ENCODE measurements at places on chromosomes 12 and 14.

DNA sequence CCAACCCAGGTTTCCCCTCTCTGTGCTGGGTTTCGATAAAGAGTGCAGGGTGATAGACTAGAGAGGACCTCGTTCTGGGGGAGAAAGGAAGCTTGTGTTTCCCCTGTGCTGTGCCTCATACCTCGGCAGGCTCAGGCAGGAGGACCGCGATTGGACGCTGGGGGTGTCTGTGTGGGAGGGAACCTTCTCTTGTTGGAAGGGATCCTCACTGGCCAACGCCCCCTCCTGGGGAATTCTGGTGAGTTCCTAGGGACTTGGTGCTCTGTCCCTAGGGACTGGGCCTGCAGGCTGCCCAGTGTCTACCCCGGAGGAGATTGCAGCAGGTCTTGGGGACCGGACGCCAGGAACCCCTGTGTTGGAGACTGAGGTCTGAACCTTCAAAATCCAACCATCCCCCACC, 157.4 kb upstream of the PRMT8 start:
- DNase-seq: peak; percentile 28

- no peak for DNase-seq
Observed at GRCh38 chr14:95482627-95483308, 33.7 kb downstream of the SYNE3 start.

- no peak for DNase-seq
Observed at GRCh38 chr14:103725001-103725682, 9.5 kb downstream of the ZFYVE21 start.

- DNase-seq: no peak
Observed at GRCh38 chr14:77305696-77306095, 15.0 kb downstream of the POMT2 start.

GRCh38 chr12:49032679-49033447, 14.3 kb upstream of the PRKAG1 start:
- no peak for DNase-seq

- no peak for DNase-seq
Observed at GRCh38 chr14:89933002-89933401, 21.5 kb downstream of the EFCAB11 start.

DNA sequence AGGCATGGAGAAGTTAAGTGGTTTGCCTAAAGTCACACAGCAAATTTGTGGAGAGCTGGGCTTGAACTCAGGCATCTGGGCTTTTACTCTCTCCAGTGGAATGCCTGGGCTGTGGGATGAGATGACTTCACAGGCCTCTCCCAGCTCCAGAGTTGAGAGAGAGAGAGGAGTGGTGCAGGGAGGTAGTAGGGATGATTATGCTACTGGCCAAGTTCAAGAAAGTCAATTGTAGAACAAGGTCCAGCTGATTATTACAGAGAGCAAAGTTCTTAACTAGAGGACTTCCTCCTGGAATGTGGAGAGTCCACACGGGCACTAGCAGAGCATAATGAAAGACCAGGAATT, 769 bp upstream of the EMP1 start:
- DNase-seq: peak; percentile 49

DNA sequence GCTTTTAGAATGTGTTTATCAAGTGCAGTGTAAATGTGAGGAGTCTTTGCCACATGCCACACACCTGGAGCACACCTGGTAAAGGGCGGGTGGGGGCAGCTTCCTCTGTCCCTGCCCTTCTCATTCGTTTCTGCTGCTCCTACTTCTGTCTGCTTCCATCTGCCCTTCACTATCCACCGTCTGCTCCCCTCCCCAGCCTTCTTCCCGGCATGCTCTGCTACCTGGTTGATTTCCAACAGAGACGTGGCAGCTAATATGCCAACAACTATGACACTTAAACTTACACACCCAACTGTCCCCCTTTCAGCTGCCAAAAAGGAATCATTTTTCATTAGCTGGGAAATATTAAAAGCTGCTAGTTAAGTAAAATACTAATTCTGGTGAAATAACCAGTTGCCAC, 9.1 kb upstream of the CARMIL3 start:
- no peak for DNase-seq

- DNase-seq: no peak
Observed at GRCh38 chr12:69719336-69720316, 19.0 kb upstream of the RAB3IP start.

- no peak for DNase-seq
Observed at GRCh38 chr14:45678163-45678562, 425.2 kb upstream of the MIS18BP1 start.

DNA sequence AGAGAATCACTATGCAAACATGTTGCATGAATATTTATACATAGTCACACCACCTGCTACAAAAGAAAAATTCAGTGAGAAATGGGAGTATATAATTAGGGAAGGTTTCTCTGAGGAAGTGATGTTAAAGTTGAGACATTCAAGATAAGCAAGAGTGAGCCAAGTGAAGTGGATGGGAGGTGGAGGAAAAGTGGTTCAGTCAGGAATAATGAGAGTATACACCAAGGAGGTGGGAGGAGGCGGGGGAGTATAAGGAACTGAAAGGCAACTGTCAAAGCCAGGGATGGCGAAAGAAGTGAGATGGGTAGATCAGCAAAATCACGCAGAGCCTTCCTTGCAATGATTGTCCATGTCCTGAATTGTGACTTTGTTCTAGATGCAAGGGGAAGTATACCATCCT, 33.7 kb downstream of the PRKD1 start:
- DNase-seq: no peak

DNA sequence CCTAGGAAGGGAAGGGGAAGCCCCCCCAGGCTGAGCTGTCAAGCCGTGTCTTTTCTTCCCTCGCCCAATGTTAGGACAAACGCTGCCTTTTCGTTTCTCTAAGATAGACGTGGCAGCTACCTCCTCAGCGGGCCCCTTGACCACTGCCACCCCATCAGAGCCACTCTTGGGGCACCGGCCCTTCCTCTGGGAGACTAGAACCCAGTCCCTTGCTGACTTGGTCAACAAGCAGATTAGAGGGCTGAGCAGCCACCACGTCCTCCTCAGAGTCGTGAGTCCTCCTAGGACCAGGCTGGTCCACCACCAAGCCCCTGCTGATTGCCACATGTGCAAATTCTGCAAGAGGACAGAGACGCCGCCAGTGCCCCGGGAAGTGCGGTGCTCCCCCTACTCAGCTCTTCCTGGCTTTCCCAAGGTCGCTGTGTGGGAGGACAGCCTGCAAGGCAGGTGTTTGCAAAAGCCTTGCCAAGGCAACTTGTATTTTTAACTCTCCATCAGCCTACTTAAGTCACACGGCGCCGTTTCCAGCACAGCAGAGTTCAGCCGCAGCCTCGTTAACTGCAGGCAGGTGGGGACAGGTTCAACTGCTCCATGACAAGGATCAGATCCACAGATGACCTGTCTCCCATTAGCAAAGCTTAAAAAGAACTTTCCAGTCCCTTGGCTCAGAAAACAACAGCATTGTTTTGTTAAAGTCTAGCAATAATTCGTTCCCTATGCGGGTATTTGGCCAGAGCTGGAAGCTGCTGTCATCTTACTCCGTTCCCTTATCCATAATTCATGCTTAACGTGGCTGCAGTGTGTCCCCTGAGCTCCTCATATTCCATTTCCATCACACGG, 65.6 kb downstream of the TESC start:
- no peak for DNase-seq

DNA sequence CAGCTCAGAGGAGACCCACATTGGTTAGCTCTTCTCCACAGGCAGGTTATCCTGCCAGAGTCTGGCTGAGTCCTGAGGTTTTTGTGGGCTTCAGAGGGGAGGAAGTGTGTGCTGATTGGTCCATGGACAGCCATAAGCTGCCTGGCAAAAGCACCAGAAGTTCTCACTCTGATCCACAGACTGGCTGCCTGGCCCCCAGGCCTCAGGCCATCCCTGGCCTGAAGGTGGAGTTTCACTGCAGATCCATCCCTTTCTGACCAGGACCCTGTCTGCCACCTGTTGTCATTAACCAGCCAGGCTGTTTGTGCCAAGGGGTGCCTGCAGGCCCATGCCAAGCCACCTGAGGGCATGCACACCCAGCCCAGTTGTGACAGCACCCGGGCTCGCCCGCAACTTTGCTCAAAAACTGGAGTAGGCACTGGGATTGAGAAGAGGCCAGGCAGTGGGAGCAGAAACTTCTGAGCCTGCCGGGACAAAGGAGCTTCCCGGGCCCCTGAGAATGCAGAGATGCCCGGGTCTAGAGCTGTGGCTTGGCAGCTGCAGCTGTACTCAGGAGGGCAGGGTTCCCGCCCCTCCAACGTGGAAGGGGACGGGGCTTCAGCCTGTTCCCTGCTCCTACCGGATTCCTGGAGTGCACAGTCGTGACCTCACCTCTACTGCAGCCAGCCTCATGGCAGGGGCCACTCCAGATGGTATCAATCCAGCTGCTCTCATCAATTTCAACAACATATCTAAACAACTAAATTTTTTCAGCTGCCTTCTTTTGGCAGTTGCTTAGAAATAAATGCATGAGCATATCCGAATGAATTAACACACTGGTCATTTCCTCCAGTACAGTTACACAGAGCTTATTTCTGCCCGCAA, 1277.3 kb downstream of the SLC16A7 start:
- DNase-seq: no peak

DNA sequence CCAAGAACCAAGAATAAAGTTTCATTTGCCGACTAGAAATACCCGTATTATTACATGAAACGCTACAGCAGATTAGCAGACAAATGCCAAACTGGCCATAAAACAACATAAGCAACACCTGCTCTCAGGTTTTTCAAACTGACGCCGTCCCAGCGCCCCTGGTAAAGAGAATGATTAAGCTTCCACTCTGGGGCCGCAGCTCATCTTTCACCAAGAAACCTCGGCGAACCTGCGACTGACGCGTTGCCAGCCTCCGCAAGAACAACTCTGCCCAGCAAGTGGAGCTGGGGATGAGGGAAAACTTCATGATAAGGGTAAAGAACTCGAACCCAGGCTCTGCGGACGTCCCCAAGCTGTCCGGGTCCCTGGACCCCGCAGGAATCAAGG, 530 bp downstream of the ARL1 start:
- no peak for DNase-seq

GRCh38 chr12:69275471-69275891, 36.1 kb downstream of the CPSF6 start:
- no peak for DNase-seq

GRCh38 chr12:98397323-98398105, 117.9 kb upstream of the TMPO start:
- DNase-seq: peak; percentile 68

- DNase-seq: no peak
Observed at GRCh38 chr12:91718326-91718725, 427.3 kb downstream of the BTG1 start.

DNA sequence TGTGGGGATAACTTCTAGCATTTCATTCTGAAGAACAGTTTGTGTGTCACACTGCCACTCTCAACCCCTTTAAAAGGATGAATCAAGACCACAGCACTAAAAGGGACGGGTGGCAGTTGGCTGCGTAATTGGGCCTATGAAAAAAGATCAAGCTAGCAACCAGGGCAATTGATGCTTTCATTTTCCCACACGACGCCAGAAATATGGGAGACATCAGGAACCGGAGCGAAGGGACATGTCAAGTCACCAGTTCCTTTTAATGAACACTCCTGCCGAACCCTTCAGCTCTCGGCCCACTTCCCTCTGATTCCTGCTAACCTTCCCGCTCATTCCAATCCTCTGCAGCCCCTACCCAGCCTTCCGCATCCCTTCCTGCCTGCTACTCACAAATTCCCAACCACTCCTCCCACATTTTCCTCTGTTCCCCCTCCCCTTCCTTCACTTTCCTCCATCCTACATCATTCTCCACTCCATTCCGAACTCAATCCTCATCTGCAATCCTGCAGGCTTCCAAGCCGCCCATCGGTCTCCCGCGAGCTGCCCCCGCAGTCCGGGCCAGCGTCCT, 753 bp downstream of the CSRNP2 start:
- DNase-seq: peak; percentile 60

DNA sequence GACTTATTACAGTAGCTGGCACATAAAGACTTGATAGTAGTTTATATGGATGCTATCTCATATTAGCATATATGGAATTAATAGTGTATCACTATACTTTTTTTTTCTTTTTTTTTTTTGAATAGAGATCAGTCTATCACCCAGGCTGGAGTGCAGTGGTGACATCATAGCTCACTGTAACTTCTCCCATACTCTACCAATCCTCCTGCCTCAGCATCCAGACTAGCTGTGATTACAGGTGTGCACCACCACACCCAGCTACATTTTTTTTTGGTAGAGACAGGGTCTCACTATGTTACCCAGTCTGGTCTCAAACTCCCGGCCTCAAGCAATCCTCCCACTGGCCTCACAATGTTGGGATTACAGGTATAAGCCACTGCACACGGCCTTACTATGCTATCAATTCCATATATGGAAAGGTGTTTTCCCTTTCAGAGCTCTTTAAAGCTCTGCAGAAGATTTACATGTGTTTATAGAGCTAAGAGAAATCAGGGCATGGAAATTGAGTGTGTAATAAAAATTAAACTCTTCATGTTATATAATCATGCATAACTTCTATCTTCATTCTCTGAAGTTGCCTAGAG, 1.8 kb upstream of the TBK1 start:
- DNase-seq: no peak

GRCh38 chr12:112381883-112382796, at the start of gene HECTD4:
TSS of gene HECTD4 (minus strand) at chr12:112382431. CDS start at chr12:112382128, 303 bp downstream.
- DNase-seq: peak; percentile 82

DNA sequence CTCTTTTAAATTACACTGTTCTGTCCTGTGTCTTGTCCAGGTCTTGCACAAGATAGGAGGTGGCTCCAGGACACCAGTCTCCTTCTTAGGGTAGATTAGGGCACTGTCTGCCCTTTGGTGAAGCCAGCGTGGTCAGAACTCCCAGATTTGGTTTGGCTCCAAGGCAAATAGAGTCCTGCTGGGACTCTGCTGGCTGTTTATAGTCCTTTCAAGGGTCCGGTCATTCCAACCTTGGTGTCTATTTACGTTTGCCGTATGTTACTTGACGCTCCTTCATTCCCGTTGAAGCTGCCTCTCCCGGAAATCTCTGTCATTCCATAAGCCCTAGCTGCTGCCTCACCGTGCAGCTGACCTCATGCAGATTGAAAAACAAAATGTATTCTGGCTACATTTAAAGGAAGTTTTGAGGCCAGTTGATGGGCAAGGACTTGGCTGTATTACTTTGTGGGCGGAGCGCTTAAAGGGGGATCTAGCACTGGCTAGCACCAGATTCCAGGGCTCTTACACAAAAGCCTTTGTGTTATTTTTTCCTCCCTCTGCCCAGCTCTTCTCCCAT, 180.6 kb downstream of the AKAP6 start:
- DNase-seq: peak; percentile 85

- DNase-seq: peak; percentile 33
Observed at GRCh38 chr12:99043319-99043914, 398.3 kb downstream of the APAF1 start.

All from RPMI7951 (cell line).